ENCODE measurements at places on chromosomes 12 and 14.

GRCh38 chr12:835754-836518 is 83.6 kb downstream of the WNK1 start:
- DNase-seq = no peak

DNA sequence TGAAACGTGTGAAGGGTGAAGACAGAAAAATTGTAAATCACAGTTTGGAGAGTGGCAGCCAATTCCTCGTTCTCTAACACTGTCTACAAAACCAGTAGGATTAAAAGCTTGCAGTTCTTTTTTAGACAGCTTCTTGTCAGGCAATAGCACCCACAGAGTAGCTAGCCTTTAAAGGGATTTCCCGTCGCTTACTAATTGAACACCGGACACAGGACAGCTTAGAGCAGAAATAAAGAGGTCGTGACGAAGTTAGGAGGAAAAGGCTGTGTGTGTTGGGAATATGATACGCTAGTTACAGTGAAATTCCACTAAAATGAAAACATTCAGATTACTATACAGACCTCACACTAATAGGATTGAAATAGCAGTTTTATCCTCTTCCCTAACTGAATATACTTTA is 149.1 kb upstream of the FLRT2 start:
- no peak for DNase-seq

GRCh38 chr14:101124815-101125214 is 221.3 kb upstream of the RTL1 start:
- DNase-seq = no peak

DNA sequence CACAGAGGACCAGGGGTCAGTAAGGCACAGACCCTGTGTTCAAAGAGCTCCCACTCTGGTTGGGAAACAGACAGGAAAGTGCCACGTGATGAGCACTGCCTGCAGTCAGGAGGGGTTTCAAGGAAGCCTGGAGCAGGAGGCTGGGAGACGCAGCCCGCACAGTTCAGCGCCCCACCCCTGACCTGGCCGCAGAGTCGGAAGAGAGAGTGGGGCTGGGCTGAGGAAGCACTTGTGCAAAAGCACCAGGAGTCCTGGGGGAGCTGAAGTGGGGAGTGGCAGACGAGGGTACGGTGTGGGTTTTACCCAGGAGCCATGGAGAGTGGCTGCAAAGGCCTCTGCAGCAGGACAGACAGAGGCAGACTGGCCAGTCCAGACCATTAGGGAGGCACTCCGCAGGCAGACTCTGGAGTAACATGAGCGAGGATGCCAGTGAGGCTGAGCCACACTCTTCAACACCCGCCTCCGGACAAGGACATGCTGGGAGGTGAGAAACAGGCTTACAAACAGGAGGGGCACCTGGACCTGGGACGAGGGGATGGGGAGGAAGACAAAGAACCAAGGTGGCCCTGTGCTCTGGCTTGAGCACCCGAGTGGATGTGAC is 85.7 kb upstream of the GPR68 start:
- no peak for DNase-seq

DNA sequence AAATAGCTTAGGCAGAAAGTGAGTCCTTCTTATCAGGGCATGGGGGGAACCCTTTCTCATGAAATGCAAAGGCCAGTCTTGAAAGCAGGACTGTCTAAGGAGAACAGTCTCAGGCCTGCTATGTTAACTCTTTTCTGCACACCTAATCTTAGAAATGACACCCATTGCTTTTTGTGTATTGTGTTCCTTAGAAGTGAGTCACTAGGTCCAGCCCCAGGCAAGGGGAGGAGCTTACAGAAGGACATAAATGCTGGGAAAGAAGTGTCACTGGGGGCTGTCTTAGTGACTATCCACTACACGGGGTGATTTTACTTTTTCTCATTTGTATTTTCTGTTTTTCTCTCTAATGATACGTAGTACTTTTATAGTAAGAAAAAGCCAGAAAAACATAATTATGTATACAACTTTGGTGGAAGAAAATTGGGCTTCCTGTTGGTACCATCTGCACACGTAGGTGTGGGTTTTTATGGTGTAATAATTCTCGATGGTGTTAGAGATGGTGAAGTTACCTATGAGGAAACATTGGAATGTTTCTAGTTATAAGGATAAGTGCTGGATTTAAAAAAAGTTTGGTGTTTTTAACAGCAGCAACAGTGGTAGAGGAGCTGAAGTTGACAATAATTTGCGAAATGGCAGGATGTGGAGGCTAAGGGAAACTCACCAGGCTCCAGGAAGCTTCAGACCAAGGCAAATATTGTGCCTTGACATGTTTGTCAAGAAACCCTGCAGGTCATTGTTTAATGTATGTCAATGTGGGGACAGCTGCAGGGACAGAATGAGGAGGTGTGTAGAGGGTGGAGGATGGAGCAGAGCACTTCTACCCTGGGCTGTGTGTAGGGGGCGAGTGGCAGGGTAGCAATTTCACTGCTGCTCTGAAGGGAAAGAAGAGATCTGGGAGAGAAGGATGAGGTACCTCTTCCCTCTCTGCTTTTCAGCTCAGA is 214.9 kb downstream of the KTN1 start:
- peak; percentile 18 for DNase-seq

- DNase-seq = no peak
Measured at GRCh38 chr12:18570543-18570942, 167.3 kb downstream of the PLCZ1 start.

DNA sequence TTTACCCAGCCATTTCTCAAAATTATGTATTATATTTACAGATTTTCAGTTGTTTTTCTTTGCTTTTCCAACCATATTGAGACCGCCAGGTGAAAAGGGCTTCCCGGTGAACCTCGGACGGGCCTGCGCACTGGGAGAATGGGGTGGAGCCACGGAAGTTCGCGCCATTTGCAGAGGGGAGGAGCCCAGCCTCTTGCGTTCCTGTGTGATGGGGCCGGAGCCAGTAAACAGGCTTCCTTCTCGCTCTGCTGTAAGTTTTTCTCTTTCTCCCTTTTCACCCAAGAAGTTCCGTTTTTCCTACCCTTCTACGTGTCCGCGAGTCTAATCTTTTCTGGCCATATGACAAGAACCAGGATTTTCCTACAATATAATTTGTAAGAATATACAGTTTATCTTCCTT is 1108.8 kb upstream of the SEL1L start:
- DNase-seq = no peak

DNA sequence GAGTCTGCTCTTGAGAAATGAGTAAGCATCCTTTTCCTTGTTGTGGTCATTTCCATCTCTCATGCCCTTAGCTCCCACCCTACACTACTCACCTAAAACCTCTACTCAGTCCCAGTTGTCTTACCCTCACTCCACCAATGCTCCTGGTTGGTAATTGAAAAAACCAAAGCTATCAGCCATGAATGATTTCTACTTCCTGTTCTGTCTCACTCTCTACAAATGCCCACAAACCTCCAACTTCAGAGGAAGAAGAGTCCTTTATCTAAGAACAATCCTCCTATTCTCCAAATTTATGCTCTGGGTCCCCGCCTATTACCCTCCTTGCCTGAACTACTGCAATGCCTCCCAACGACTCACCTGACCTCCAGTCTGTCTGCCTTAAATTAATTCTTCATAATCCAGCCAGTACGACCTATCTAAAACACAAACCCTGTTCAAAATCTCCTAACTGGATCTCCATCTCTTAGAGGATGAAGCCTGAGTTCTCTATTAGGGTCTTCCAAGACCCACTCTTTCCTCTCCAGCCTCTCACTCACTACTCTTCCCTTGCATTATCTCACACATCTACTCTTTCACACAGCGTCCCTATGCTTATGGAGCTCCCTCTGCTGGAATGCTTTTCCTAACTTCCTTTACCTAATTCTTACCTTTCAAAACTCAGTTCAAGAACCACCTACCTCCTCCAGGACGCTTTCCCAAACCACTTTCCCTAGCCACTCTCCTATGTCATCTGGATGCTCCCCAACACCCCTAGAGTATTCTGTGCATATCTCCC is 2.2 kb downstream of the DHRS1 start:
- DNase-seq = no peak

DNA sequence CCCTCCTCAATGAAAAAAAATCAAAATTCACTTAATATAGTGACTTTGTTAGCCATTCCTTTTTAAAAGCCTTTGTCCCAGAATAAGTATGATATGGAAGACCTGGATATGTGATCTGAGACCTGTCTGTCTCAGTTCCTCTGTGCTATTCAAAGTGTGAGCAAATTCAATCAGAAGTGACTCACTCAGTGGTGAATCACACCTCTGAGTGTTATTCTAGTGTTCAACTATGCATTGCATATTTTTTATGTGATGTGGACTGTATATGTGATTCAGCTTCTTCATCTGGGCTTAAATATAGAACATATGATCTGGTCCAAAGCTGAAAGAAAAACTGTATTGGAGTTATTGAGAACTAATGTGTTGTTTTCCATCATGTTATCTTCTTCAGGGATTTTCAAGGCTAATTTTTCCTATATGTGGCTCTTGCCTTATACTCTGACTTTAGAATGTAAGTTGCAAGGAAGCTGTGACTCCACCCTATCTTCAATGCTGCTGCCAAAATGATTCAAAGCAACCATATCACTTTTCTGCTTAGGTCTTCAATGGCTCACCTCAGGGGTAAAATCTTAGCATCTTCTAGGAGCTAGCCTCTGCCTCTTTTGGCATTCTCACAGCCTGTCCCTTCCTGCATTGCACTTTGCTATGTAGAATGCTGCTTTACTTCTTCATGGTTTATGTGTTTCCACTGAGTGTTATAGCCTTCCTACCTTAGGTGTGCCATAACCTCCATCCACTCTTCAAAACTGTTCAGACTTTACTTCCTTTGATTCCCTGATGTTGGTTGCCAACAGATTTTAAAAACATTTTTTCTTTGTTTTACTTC is 169.8 kb downstream of the OTOGL start:
- DNase-seq = peak; percentile 88

DNA sequence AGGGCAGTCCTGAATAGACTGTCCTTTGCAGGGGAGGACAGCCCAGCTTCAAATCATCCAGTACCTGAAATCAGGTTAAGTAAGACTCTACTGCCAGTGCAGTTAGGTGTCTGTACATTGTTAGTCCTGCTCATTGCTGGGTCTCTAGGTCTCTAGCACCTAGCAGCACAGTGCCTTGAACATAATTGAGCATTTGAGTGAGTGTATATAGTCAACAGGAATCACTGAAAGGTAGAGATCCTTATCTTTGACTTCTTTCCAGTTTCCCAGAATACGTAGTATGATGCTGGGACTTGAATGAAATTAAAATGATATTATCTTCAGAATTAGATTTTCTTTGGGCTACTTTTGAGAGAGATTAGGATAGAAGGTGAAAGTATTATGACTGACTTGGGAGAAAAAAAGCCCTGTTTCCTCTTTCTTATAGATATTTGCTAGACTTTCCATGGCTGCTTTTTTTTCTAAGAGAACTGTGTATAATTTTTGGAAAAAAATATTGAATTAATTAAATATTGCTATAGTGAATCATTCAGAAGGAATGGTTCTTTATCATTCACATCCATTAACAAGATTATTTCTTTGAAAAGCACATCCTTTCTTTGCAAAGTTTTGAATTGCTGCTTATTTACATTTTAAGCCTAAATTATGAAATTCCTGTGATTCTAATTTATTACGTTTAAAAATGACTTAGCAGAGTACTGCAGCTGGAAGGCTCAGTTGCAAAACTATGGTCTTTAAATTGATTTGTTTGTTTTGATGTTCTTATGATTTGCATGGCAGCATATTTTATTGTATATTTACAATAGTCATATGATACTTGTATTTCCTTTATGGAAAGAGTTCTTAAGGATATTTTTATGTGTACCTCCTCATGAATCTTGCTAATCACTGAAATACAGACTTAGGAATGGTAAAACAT is 51.6 kb downstream of the PPP4R4 start:
- no peak for DNase-seq

DNA sequence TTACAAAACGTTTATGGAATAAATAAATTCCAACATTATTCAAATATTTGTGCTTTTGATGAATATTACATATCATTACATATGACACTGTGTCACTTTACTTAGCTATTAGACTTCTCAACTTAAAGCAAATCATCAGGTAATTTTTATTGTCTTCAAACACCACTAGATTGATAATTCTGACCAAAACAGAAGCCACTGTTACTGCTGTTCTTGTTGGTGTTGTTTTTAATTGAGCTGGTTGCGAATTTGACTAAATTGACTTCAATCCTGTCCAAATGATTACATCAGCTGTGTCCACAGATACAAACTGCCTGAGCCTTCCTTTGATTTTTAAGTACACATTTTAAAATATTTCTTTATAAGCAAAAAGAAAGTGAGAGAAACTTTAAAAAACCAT is 29.2 kb downstream of the PRKD1 start:
- no peak for DNase-seq

DNA sequence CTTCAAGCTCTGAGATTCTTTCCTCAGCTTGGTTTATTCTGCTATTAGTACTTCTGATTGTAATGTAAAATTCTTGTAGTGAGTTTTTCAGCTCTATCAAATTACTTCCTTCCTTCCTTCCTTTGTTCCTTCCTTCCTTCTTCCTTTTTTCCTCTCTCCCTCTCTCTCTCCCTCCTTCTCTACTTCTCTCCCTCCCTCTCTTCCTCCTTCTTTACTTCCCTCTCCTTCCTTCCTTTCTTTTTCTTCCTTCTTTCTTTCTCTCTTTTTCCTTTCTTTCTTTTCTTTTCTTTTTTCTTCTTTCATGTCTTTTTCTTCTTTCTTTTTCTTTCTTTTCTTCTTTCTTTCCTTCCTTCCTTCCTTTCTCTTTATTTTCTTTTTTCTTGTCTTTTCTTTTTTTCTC is 565.2 kb upstream of the STXBP6 start:
- DNase-seq = no peak

DNA sequence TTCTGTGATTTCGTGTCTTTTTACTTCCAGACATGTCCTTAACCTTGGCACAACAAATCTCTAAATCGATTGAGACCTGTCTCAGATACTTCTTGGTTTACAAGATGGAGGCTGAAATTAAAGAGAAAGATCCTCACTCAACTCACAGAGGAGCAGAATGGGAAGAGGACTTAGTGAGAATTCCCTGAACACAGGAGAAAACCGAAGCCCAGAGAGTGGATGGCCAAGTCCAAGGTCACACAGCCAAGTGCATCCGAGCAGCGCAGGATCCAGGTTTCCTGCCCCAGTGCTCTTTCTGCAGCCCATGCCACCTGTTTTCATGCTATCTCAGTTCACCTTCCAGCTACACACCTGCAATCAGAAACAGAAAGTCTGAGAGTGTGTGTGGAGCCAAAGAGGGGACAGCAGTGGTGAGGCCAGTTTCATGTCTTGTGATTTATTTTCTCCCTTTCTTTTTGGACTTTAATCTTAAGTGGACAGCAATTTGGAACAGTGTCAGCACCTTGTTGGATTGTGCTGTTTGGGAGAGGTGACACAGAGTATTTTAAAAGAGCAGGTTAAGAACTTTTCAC is 22.9 kb upstream of the TCL1B start:
- no peak for DNase-seq

- peak; percentile 86 for DNase-seq
Measured at GRCh38 chr14:103144085-103144484, 20.8 kb downstream of the TNFAIP2 start.

GRCh38 chr12:42234970-42235369 is 3.1 kb downstream of the YAF2 start:
- no peak for DNase-seq

Measured in HFFc6 (cell line).